ENCODE measurements at places on chromosomes 12 and 14.

- no peak for DNase-seq
Observed at GRCh38 chr14:31968956-31969698, 108.0 kb upstream of the ARHGAP5 start.

DNA sequence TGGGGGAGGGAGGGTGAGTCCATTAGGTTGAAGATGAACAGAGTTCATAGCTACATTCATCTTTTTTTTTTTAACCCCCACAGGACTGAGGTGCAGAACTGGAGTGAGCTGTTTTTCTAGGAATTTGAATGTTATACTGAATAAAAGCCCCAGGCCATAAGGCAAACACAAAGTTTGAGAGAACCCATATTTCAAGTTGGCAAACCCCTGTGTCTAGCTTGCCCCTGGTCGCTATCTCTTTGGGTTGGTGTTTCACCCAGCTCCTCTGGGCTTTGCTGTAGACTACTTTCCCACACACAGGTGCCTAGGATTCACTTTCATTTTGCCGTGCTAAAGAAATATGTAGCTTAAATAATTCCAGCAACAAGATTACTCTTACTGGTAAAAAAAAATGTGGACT is 5.2 kb upstream of the LMO3 start:
- no peak for DNase-seq

DNA sequence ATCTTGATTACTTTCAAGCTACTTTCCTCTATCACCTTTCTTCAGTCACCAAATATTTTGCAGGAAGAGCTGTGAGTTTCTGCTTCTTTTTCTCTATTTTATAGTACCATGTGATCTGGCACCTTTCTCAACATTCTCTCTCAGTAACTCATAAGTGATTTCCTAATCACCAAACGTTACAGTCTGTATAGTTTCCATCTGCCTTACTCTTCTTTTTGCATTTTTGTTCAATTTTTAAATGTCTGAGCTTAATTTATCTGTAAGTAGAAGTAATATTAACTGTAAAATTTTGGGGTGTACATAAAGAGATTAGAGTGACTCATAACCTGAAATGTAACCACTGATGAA is 422.1 kb upstream of the SYT1 start:
- no peak for DNase-seq

DNA sequence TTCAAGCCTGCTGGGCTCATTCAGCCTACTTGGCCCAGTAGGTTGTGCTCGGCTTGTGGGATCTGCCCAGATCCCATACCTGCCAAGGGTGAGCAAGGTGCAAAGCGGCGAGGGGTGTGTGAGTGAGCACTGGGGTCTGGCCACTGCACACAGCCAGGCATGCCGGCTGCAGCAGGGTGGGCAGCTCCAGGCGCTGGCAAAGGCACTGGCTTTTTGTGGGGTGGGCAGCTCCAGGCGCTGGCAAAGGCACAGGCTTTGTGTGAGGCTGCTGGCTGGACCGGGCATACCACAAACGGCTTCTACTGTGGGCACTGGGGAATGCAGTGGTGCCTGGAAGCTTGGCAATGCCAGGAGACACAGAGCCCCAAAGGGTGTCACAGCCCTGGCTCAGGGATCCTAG is 137.4 kb downstream of the SLC16A7 start:
- DNase-seq = no peak

DNA sequence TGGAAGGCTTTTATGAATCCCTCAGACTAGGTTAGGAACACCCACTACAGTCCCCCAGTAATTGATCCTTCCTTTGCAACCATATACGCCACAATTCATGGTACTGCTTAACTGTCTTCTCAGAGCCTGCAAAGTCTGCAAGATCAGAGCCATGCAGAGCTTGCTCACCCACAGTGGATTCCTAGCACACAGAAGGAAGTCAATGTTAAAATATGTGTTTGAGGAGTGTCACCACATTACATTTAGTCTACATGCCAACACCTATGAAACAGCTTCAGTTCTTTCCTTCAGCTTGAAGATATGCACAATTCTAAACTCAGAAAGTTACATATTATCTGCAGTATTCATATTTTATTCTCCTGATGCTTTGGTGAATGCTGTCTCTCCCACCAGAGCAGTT is 138.5 kb downstream of the NDUFA12 start:
- DNase-seq = no peak

DNA sequence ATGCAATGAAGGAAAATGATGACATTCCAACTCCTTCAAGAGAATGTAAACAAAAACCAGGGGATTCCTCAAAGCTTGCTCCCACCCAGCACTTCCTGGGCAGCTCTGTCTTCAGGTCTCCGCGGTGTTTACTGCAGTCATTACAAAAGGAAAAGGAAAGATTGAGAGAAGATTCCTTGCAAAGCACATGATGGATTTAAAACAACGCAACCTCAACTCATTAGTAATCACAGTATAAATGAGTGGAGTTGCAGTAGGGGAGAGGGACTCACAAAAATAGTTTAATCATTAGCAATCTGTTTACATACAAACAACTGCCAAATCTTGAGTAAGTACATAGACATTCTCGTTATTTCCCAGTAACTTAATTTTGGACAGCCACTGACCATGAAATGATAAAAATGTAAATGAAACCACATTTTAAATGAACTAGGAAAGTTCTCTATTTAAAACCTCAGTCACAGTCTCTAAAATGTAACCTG is 49.7 kb upstream of the OVCH1 start:
- DNase-seq = no peak

Measured in stimulated activated CD4-positive, alpha-beta T cell treated with anti-CD3 and anti-CD28 coated beads, Interleukin-1b, Interleukin-23, amount 100 ng/mL, for 1 hour (primary cell).